ENCODE measurements at places on chromosomes 13 and 19.

GRCh38 chr19:18480006-18480691, 41.7 kb downstream of the ELL start:
- H3K27ac ChIP-seq = no peak overlapping the region
- no peak for DNase-seq
- H3K4me1 ChIP-seq = peaks cover 9% of the 10 kb centered on the region
- H3K36me3 ChIP-seq = no peaks in the 10 kb centered on the region
- no peak overlapping the region for H3K4me3 ChIP-seq
- H3K27me3 ChIP-seq = no peaks in the 10 kb centered on the region

GRCh38 chr13:86383151-86383550, 583.9 kb upstream of the SLITRK6 start:
- no peak overlapping the region for H3K4me3 ChIP-seq
- H3K36me3 ChIP-seq = no peaks in the 10 kb centered on the region
- H3K27me3 ChIP-seq = no peaks in the 10 kb centered on the region
- H3K4me1 ChIP-seq = no peaks in the 10 kb centered on the region
- DNase-seq = no peak

DNA sequence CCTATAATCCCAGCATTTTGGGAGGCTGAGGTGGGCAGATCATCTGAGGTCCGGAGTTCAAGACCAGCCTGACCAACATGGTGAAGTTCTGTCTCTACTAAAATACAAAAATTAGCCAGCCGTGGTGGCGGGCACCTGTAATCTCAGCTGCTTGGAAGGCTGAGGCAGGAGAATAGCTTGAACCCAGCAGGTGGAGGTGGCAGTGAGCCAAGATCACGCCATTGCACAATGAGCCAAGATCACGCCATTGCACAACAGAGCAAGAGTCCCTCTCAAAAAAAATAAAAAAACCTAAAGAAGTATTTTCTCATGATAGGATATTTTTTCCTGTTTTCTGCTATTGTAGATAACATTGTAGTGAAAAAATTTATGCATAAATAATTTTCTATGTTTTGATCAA, 13.3 kb downstream of the IFT88 start:
- H3K27ac ChIP-seq = no peak overlapping the region
- H3K4me3 ChIP-seq = no peak overlapping the region
- H3K27me3 ChIP-seq = no peaks in the 10 kb centered on the region
- DNase-seq = no peak

- H3K4me3 ChIP-seq = no peak overlapping the region
- no peaks in the 10 kb centered on the region for H3K27me3 ChIP-seq
- H3K36me3 ChIP-seq = peaks cover 27% of the 10 kb centered on the region
- peaks cover 23% of the 10 kb centered on the region for H3K4me1 ChIP-seq
These were observed 17.6 kb downstream of the RANBP3 start for GRCh38 chr19:5960005-5961001.

DNA sequence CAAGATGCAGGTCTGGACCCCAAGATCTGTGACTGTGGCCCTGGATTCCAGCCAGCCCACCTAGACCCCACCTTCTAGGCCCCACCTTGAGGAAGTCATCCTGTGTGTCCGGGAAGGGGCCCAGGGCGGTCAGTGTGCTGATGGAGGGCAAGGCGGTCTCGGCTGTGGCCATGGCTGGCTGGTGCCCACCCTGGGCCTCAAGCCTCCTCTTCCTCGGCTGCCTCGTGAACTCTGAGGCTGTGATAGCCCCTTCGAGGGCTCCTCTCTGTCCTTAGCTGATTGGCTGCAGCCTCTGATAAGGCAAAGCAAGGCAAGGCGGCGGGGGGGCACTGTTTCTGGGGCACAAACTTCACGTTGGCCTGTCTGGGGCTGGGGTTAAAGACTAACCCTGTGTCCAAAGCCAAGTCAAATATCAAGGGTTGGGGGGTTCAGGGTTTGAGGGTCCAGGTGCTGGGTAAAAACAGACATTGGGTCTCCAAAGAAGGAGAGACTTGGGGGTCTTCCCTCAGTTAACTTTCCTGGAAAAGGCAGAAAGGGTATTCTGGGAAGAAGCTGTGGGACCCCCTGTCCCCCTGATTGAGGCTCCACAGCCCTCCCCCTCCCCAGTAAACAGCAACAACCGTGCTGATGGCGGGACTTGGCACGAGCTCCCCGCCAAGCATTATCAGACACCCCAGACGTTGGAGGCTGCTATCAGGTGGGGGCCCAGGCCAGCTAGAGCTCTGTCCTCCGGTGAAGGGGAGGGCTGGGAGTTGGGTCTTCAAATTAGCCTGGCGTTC, at the start of gene KLF1:
Gene KLF1 (minus strand): TSS at position 233 of the 779 bp plus-strand sequence. CDS start 61 bp downstream, at position 172.
- H3K4me3 ChIP-seq = no peak within 1 kb of the TSS
- no peak for DNase-seq
- peaks cover 8% of the 10 kb centered on the region for H3K4me1 ChIP-seq
- no peak within 1 kb of the TSS for H3K27ac ChIP-seq

GRCh38 chr19:35753634-35754369, 3.0 kb downstream of the HSPB6 start:
- H3K36me3 ChIP-seq = peaks cover 7% of the 10 kb centered on the region
- peaks cover 21% of the 10 kb centered on the region for H3K4me1 ChIP-seq
- H3K4me3 ChIP-seq = no peak overlapping the region
- H3K27ac ChIP-seq = no peak overlapping the region
- no peaks in the 10 kb centered on the region for H3K27me3 ChIP-seq

- no peaks in the 10 kb centered on the region for H3K36me3 ChIP-seq
- no peak overlapping the region for H3K4me3 ChIP-seq
- no peaks in the 10 kb centered on the region for H3K27me3 ChIP-seq
- H3K4me1 ChIP-seq = peaks cover 5% of the 10 kb centered on the region
- DNase-seq = no peak
These were observed 27.7 kb downstream of the WASF3 start for GRCh38 chr13:26585136-26585535.

- no peak overlapping the region for H3K4me3 ChIP-seq
- no peak overlapping the region for H3K27ac ChIP-seq
- no peak for DNase-seq
These were observed 314.2 kb downstream of the DLEU7 start for GRCh38 chr13:50529154-50529882.

- no peak overlapping the region for H3K27ac ChIP-seq
- H3K4me1 ChIP-seq = no peaks in the 10 kb centered on the region
- H3K4me3 ChIP-seq = no peak overlapping the region
- DNase-seq = no peak
- no peaks in the 10 kb centered on the region for H3K27me3 ChIP-seq
These were observed 553.9 kb downstream of the LMO7 start for GRCh38 chr13:76189882-76190519.

GRCh38 chr13:112671359-112671758, 18.5 kb upstream of the ATP11A start:
- no peak for DNase-seq
- no peak overlapping the region for H3K4me3 ChIP-seq
- H3K27ac ChIP-seq = no peak overlapping the region

GRCh38 chr13:32427852-32428580, at the start of gene N4BP2L1:
Gene N4BP2L1 (minus strand): TSS chr13:32428130. CDS start chr13:32428082, 48 bp downstream.
- H3K27me3 ChIP-seq = peaks cover 3% of the 10 kb centered on the region
- peak within 1 kb of the TSS; percentile 76 for H3K4me3 ChIP-seq
- no peaks in the 10 kb centered on the region for H3K36me3 ChIP-seq
- H3K4me1 ChIP-seq = peaks cover 2% of the 10 kb centered on the region

- no peak for DNase-seq
- H3K4me1 ChIP-seq = peaks cover 1% of the 10 kb centered on the region
- H3K27ac ChIP-seq = no peak overlapping the region
These were observed 36.6 kb downstream of the MYH14 start for GRCh38 chr19:50239921-50240590.

DNA sequence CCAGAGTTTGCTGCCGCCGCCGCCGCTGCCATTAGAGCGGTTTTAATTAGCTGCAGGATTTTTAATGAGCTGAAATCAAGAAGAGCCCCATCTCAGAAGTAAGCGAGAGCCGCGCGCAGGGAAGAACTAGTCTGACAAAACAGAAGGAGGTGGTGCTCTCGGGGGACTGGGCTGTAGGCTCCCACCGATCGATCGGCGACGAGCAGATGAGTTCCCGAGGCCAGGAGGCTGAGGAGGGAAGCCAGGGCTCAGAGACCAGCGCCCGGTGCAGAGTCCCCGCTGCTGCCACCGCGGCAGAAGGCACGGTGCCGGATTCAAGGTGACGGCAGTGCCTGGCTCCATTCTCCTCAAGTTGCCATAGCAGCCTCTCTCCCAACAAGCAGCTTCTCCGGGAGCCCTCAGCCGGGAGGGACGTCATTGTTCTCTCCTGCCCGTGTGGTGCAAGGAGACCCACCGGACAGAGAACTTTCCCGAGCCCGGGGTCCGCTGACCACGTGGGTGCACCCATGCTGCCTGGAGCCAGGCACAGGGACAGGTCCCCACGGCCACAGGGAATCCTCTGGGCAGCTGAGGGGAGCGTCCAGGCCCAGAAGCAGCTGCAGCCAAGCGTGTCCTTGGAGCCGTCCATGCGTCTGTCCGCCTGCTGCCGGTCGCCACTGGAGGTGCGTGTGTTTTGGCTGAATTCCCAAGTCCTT, 62.9 kb downstream of the CHST8 start:
- no peak for DNase-seq
- no peaks in the 10 kb centered on the region for H3K4me1 ChIP-seq

DNA sequence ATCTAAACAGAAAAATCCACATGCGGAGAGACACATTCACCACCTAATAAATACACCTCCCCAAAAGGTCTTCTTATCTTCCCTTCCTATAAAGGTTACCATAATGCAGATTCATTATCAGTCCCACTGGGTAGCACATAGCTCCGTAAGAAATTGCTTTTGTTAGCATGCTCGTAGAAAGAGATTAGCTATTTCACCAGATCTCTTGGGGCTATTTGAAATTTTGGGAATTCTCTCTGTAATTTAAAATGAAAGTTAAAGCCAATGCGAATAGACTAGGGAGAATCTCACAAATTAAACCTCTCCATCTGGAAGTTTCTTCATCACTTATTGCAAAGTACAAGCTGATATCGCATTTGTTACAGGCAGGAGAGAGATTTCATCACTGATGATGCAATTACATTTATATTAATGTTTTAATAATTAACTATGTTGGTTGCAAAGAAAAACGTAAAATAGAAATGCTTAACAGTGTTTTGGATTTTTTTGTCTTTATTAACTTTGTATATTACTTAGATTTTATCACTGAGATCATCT, 12.9 kb upstream of the DACH1 start:
- no peaks in the 10 kb centered on the region for H3K27me3 ChIP-seq
- H3K4me1 ChIP-seq = peaks cover 4% of the 10 kb centered on the region
- H3K36me3 ChIP-seq = no peaks in the 10 kb centered on the region
- H3K4me3 ChIP-seq = no peak overlapping the region

- no peak overlapping the region for H3K27ac ChIP-seq
- DNase-seq = no peak
- H3K4me1 ChIP-seq = no peaks in the 10 kb centered on the region
- peaks cover 7% of the 10 kb centered on the region for H3K36me3 ChIP-seq
- H3K27me3 ChIP-seq = no peaks in the 10 kb centered on the region
These were observed 5.4 kb downstream of the TM9SF2 start for GRCh38 chr13:99506634-99507033.

DNA sequence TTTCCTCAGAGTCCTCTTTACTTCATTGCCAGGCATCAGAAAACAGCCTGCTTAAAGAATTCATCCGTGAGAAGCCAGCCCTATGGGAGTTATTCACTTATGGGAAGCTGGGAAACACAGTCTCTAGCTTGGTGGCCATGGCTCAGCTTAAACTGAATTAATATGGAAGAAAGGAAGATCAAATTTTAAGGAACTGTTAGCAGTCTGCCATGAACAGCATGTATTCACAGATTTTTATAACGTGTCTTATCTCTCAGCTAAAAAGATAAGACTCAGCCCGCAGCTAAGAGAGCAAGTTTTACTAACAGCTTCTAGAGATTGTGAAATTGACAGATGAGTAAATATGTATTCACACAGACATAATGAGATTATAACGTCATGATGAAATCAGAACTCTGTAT, 253.7 kb upstream of the RXFP2 start:
- no peaks in the 10 kb centered on the region for H3K4me1 ChIP-seq
- no peak overlapping the region for H3K27ac ChIP-seq
- no peak for DNase-seq
- H3K4me3 ChIP-seq = no peak overlapping the region
- no peaks in the 10 kb centered on the region for H3K36me3 ChIP-seq

DNA sequence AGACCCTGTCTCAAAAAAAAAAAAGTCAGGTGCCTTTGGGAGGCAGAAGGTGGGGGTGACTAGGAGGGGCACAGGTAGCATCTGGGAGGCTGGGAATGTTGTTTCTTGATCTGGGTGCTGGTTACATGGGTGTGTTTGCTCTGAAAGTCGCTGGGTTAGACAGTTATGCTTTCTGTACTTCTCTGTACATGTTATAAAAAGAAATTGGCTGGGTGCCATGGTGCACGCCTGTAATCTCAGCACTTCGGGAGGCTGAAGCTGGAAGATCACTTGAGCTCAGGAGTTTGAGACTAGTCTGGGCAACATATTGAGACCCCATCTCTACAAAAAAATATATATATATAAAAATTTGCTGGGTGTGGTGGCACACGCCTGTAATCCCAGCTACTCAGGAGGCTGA, 15.1 kb downstream of the NOSIP start:
- H3K27me3 ChIP-seq = no peaks in the 10 kb centered on the region
- no peak for DNase-seq
- H3K4me1 ChIP-seq = peaks cover under 1% of the 10 kb centered on the region

DNA sequence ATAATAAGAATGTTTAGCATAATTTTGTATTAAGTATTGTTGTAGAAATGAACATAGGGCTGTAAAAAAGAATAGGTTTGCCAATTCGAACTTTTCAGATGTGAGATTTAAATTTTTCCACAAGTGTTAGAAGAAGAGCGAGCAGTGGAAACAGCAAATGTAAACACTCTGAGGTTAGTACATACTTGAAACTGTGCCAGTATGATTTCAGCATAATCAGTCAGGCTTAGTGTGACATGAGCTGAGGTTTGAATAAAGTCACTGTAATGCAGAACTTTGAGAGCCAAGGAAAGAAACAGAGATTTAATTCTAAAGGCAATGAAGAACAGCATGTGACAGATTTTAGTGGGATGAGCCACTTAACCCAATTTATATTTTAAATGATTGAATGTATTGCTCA, 2166.4 kb downstream of the PCDH9 start:
- no peaks in the 10 kb centered on the region for H3K4me1 ChIP-seq
- H3K27ac ChIP-seq = no peak overlapping the region
- H3K4me3 ChIP-seq = no peak overlapping the region
- no peaks in the 10 kb centered on the region for H3K27me3 ChIP-seq

DNA sequence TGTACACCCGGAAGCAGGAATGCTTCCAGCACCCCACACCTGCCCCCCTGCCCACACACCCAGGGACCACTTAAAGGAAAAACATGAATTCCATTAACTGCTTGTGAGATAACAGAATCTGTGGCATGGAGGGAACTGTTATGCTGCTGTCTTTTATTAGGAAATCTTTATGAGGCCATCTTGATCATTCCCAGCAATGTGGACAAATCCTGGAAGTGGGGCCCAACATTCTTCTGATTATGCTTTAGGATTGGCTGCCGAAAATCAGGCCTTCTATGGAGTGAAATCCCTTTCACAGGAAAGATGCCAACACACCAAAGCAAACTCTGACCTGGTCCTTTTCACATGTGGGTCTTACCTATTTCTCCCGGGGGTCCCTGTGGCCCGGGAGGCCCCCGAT, 114.5 kb downstream of the COL4A1 start:
- no peak for DNase-seq
- no peak overlapping the region for H3K4me3 ChIP-seq
- H3K27ac ChIP-seq = no peak overlapping the region
- H3K4me1 ChIP-seq = no peaks in the 10 kb centered on the region
- H3K27me3 ChIP-seq = no peaks in the 10 kb centered on the region
- H3K36me3 ChIP-seq = peaks cover 13% of the 10 kb centered on the region
